Karpas-422 (cell line): ENCODE measurements at places on chromosomes 11 and 22. TPM values are rescaled to one million over a fixed set of nuclear protein-coding genes. Genes with fewer than 3 reads are reported as not detected.

DNA sequence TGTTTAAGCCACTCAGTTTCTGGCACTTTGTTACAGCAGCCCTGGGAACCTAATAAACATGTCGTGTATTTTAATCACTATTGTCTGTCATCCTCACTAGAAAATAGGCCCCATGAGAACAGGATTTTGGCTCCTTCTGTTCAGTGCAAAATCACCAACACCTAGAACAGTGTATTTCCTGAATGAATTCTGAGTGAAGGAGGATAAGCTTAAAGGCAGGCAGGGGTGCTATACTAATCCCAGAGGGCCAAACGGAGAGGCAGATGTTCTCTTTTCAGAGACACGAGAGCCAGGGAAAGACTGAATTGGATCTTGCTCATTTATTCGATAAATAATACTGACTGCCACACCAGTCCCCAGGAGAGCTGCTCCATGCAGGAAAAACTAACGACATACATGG, 10.4 kb downstream of the SMCO4 start:
- no peak for DNase-seq

DNA sequence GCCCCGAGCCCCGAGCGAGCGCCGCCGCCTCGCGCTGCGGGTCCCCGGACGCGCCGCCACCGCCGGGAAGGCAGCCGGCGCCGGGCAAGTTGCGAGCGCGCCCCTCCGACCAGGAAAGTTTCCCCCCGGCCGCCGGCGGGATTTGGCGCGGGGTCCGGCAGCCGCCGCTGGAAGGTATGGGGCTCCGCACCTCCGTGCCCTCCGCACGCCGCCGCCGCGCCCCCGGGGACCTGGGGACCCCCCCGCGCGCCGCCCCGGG, 281 bp downstream of the TSPAN18 start:
- DNase-seq = no peak

The C22orf15 gene
- total RNA-seq = not detected in 2 replicates

The DBX1 gene
- total RNA-seq = not detected in 2 replicates

DNA sequence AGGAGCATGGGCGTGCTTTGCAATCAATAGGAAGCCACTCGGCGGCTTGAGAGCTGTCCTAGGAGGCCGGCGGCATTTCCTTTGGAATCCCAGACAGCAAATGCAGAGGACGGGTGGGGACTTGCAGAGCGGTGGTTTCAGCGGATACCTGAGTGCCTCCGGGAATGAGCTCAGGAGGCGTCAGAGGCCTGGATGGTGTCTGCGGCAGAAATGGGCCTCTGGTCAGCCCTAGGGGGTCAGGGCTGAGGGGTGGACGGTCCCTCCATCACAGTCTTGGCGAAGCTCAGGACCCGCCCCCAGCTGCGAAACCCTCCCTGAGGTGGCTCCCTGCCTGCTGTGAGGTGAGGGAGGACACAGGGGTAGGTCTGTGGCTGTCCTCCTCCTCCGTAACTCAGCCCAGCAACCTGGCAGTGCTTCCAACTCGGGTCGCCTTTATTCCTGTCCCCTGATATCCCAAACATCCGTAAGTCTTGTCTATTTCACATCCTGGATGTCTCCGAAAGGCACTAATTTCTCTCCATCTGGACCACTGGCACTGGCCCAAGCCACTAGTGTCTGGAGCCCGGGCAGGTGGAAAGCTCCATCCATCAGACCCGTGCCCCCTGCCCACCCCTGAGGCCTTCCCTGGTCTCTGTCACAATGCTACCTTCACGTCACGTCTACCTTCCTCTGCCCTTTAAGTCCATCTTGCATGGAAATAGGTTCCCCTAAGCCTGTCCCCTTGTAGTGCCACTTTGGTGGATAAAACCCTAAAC, 686.6 kb downstream of the BRD1 start:
- DNase-seq = no peak

The FAM83F gene
- total RNA-seq = under 0.01 and 0.07 TPM in 2 replicates

The IGSF9B gene
- 3.5 and 5.6 TPM in 2 replicates for total RNA-seq

DNA sequence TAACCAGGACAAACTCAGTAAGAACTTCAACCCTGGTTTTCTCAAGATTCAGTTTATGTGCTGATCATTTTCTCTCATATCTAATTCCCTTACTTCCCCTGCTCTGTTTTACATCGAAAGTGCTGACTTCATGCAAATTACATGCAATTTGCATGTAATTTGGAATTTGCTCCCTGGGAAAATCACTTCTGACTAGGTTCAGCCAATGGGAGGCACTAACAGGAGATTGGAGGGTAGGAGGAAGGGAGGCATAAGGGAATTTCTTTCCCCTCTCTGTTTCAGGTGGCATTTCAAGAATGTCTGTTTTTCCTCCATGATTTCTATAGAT, 363.3 kb upstream of the CCDC90B start:
- no peak for DNase-seq

DNA sequence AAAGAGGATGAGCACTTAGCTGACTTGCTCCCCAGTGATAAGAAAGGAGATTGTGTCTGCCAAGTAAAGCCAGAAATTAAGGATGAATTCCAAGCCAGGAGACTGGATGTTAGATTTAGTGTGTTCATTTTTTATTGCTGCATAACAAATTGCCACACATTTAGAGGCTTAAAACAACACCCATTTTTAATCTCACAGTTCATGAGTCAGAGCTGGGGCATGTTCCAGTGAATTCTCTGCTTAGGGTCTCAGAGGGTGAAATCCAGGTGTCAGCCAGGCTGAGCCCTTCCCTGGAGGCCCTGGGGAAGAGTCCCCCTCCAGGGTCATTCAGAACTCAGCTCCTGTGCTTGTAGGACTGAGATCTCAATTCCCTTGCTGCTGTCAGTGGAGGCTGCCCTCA, 352.8 kb downstream of the BUD13 start:
- DNase-seq = no peak

DNA sequence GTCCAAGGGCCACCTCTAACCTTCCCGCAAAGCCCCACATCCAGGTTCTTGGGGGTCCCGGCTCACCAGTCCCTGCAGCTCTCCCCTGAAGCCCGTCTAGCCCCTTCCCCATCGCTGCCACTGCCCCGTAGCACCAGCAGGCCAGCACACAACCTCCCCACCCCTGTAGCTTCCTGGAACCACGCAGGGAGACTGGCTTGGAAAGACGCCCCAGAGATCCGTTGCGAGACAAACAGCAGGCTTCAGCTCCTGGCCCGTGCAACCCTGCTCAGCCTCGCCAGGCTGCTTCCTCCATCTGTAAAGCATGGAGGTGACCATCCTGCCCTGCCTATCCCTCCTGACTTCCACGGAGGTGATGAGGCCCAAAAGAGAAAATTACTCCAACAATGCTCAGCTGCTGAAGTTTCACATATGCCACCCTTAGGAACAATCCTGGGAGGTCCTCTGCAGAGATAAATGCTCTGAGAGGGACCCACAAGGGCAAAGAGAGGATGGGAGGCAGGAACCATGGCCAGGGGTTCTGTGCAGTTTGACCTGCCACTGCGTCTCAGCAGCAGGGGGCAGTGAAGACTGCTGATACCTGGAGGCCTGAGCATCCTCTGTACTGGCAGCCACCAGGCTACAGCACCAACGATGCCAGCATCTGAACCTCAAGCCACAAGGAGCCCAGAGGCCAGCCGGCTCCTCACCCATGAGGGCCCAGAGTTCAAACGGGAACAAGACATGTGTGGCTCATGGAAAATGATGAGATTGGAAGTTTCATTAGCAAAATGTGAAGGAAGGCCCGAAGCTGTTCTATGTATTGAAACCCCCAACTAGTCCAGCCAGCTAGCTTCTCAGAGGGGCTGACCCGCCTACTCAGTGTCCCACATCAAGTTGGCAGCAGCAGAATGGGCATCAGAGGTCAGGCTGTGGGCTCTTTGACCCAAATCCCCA, 16.1 kb downstream of the DGCR2 start:
- peak; percentile 73 for DNase-seq

The DRD4 gene
- not detected in 2 replicates for total RNA-seq

- DNase-seq = no peak
Observed at GRCh38 chr11:114132417-114132816, 72.9 kb downstream of the ZBTB16 start.

The TRPC6 gene
- total RNA-seq = not detected in 2 replicates

The TNNT3 gene
- total RNA-seq = 0.25 TPM in 1 of 2 replicates, not detected in the other

The RAB38 gene
- total RNA-seq = 0.97 and 2.6 TPM in 2 replicates

GRCh38 chr22:30889996-30890480, 78.5 kb downstream of the MORC2 start:
- DNase-seq = no peak

- no peak for DNase-seq
Observed at GRCh38 chr11:31800398-31801265, 10.5 kb downstream of the PAX6 start.

The VSIG10L2 gene
- total RNA-seq = not detected in 2 replicates

DNA sequence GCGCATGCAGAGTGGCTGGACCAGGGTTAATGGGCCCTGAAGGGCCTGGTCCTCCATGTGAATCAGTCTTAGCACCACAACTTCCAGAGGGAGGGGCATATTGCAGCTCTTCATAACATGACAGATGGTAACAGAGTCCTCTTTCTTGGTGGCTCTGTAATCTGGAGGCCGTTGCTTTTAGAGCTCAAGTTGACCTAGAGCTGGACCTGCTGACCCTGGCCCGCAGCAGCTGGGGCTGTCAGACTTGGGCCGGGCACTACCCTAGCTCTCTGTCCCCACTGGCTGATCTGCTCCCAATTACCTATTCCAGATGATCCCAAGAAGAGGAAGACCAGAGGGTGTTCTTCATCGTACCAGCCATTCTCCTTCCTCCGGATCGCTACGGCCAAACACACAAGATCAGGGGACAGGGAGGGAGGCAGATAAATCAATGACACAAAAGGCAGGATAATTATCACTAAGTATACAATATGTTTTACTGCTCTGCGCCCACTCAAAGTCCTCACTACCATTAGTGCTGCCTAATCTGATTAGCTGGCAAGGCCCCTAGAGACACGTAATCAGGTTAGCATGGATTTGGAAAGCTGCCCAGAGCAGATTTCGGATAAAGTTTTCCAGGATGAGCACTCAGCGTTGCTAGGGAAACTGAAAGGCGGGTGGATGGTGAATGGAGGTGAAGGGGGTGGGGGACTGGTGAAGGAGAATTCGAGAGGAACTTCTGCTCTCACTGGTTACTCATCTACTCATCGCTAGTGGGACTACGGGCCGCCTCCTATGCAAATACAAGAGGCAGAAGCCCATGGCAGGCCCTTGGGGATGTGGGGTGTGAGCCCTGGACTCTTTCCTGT, 64.5 kb upstream of the PHOX2A start:
- peak; percentile 83 for DNase-seq

GRCh38 chr11:35141571-35141971, 2.6 kb downstream of the CD44 start:
- no peak for DNase-seq

DNA sequence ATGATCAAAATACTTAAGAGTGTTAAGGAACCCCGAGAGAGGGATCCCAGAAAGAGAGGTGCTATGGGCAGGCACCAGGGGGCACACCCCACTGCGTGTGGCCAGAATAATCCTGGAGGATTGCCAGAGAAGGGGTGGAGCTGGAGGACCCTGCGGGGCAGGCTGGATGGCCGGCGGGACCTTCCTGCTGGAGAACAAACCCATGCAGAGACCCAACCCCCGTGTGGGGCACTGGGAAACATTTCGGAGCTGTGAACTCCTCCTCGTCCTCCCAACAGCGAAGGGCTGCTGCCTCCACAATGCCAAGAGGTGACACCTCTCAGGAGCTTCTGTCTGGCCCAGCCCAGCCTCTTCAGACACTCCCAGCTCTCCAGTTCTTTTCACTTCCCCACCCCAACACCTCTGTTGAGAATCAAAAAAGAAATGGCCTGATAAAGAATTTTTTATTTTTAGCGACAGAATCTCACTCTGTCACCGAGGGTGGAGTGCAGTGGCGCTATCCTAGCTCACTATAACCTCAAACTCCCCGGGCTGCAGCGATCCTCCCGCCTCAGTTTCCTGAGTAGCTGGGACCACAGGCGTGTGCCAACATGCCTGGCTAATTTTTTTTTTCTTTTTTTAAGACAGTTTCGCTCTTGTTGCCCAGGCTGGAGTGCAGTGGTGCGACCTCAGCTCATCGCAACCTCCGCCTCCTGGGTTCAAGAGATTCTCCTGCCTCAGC, 25.6 kb downstream of the RHOD start:
- no peak for DNase-seq

The SCGB1A1 gene
- not detected in 2 replicates for total RNA-seq

The OR4D5 gene
- not detected in 2 replicates for total RNA-seq

- no peak for DNase-seq
Observed at GRCh38 chr11:17743808-17744119, 9.2 kb downstream of the KCNC1 start.

The C11orf87 gene
- total RNA-seq = not detected in 2 replicates

The CALCA gene
- total RNA-seq = not detected in 2 replicates

The TYR gene
- total RNA-seq = not detected in 2 replicates

- no peak for DNase-seq
Observed at GRCh38 chr11:17230867-17231851, 23.4 kb upstream of the PIK3C2A start.

- no peak for DNase-seq
Observed at GRCh38 chr11:31640611-31641010, 131.0 kb downstream of the ELP4 start.

DNA sequence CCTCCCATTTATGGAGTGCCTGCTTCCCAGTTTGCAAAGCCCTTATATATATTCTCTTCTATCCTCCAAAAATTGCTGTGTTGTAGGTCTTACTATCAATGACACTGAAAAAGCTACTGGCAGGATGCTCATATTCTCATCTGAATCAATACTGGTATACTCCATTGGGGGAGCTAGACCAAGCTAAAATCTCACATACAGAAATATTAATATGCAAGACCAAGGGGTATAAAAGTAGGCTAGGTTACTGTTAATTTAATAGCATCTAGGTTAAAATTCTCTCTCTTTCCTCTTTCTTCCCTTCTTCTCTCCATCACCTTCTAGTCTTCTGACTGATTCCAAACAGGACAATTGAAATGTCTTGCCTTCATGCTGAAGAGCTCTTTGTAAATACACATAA, 17.1 kb upstream of the BDNF start:
- no peak for DNase-seq

The LARGE1 gene
- 0.15 and 1.0 TPM in 2 replicates for total RNA-seq

- no peak for DNase-seq
Observed at GRCh38 chr11:2302306-2302895, 588 bp downstream of the TSPAN32 start.

DNA sequence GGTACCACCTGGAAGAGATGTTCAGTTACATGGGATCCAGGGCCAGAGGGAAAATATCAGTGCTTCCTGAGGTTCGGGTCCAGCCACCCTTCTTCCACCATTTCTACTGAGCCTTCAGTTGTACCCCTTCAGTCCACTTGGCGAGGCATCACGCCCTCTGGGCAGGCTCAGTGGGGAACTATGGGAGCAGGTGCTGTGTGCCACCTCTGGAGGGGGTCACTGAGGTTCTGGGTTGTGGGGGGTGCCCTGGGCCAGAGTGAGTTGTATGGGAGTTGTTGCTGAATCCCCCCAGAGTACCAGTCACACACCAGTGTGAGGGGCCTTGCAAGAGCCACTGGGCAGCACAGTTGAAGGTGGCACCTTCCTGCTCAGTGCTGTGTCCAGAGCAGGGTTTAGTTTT, 2.7 kb upstream of the SREBF2 start:
- peak; percentile 66 for DNase-seq

The OSBP2 gene
- 0.07 and 0.14 TPM in 2 replicates for total RNA-seq
